ENCODE measurements at places on chromosomes 4 and X.

GRCh38 chrX:134158821-134159512 lies 78.0 kb upstream of the CCDC160 start:
- no peak for DNase-seq

DNA sequence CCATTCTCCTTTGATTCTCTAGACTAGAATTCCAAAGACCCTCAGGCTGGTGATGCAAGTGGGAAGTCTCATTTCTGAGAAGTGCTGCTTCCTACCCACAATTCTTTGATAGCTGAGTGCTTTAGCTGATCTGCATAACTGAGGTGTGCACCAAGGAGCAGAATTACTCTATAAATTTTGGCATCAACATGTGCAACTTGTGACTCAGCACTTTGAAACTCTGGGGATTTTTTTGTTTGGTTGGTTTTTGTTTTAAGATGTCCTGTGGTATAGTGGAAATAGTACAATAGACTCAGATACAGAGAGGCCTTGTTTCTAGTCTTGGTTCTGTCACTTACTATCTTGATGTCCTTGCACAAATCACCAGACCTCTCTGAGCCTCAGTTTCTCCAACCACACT lies 148.4 kb downstream of the AR start:
- no peak for DNase-seq

- DNase-seq, result no peak
These were observed 828.6 kb downstream of the ADGRL3 start for GRCh38 chr4:62028745-62029144.

DNA sequence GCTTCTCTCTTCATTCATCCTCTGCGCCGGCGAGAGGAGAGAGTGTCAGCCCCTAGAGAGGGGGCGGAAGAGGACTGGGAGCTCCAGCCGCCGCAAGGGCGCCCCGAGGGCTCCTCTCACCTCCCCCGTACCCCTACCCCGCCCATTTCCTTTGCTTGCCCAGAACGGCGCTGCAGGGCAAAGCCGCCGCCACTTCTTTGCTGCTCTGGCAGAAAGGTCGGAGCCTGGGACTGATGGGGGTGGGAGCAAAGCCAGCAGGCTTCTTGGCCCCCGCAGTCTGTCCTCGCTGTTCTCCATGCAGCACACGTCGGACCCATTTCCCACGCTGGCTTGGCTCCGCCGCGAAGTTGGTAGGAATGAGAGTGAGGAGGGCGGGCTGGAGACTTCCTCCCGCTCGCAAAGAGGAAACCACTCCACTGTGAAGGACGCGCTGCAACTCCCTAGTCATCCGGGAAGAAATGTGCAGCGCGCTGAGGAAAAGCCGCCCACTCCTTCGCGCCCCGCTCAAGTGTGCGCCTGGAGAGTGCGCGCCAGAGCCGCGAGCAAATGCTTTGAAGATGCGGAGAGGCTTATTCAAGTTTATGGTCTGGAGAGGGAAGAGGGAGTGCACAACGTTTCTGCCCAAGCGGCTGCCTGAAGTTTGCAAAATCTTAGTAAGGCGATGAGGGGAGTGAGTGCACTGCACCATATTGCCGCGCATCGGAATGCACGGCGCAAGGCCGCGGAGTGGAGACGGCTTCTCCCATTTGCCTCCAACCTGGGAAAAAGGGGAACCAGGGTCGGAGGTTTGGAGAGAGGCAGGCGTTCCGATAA lies 2.8 kb upstream of the PCDH7 start:
- DNase-seq, result no peak

- DNase-seq, result no peak
These were observed 29.3 kb upstream of the SRPX start for GRCh38 chrX:38249965-38250364.

GRCh38 chr4:24279911-24280375 lies 304.4 kb downstream of the DHX15 start:
- no peak for DNase-seq

- DNase-seq, result no peak
These were observed 1980.7 kb downstream of the PCDH7 start for GRCh38 chr4:32700838-32701237.

- DNase-seq, result no peak
These were observed 224.4 kb upstream of the GPC4 start for GRCh38 chrX:133639726-133640125.

DNA sequence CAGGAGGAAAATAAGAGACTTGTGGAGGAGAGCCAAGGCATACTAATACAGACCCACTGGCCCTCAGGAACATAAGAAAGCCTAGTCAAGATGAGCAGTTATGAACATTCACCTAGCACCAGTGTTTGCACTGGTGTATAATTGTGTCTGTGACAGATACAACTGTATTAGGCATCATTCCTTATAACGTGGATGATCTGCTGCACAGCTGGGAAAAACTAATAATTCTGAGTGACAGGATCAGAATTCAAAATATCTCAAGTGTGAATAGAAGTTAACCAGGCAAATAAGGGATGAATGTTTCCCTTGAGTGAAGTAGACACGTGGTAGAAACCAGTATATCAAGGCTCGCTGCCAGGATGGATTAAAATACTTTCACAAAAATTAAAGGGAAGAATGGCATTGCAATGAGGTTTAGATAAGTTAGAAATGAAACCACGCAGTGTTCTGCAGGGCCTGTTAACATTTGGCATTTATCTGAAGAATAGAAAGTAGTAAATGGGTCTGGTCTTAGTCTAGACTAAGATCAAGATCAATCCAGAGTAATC lies 325.9 kb downstream of the EPHA5 start:
- DNase-seq, result no peak

Data from iPS DF 19.7 (cell line).